ENCODE measurements at places on chromosomes 1 and 21.

- DNase-seq, result no peak
Measured at GRCh38 chr1:36883315-36883949, 150.9 kb downstream of the GRIK3 start.

DNA sequence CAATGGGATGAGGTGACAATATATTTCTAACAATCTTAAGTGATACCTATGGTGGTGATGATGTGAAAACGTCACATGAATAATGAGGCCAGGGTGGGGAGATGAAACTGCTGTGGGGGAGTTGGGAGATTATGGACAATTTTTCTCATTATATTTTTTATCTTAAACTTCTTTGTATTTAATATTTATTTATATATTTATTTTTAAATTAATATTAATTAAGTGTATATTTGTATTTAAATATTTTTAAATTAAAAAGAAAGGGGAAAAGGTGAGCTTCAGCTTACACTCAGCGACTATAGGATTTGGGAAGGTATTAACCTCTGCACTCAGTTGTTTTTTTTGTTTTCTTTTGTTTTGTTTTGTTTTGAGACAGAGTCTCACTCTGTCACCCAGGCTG is 158.7 kb downstream of the PSMG1 start:
- no peak for DNase-seq

GRCh38 chr1:179169616-179170467 is 59.6 kb downstream of the ABL2 start:
- peak; percentile 87 for DNase-seq

GRCh38 chr1:91821126-91821868 is 64.7 kb downstream of the TGFBR3 start:
- DNase-seq, result no peak

- peak; percentile 65 for DNase-seq
Measured at GRCh38 chr1:55284856-55285255, 69.7 kb upstream of the USP24 start.

DNA sequence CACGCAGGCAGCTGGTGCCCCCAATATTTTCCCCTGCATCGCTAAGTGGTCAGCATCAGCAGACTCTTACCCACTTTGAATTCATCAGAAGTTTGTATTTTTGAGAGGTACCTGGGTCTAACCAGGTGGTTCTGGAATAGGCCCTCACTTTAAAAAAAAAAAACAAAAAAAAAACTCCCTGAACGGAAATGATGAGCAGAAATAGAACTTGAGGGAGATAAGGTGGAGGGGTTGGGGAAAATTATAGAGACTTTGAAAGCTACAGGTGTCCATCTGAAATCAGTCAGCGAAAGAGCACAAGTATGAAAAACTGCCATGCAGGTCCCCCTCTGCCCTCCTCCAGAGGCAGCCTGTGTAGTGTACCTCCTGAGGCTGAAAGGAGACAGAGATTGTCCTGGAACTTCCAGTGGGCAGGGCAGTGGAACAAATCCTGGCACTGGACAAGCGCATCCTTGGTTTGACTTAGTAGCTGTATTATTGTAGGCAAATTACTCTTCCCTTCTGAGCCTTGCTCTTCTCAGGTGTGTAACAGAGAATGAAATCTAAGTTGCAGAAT is 1.2 kb downstream of the SLAMF7 start:
- no peak for DNase-seq

GRCh38 chr1:164630626-164631396 is 71.8 kb downstream of the PBX1 start:
- peak; percentile 66 for DNase-seq

DNA sequence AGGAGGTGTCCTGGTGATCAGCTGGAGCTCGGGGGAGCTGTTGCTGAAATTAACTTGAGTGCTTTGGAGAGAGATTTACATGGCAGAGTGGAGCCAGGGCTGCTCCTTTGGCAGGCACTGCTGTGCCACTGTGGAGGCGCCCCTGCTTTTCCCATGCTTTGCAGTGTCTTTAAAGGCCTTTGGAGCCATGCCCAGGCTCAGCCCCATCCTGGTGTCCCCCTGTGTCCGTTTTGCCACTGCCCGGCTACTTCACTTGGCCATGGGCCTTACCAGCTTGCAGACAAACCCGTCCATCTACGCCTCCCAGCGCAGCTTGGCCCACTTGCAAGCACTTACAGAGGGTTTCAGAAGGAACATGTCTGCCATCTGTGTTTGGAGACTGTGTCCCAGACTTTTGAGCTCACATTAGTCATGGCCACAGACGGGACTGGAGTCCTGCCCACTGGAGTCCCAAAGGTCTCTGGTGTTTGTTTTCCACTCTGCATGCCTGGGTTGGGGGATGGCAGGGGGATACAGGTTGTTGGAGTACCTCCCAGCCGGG is 18.2 kb upstream of the LAMTOR5 start:
- DNase-seq, result no peak

DNA sequence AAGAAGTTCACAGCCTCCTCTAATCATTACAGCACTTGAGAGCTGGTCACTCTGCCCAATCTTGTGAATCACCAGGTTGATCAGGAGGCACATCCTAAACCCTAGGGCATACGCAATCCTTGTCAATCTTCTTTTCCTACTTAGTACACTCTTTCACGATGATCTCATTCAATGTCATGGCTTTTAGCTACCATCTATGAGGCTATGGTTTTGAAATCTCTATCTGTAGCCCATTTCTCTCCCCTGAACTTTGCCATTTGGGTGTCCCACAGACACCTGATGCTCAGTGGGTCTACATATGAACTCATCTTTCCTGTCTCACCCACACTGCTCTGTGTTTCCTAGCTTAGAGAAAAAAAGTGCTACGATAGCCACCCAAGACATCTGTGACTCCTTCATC is 1.9 kb upstream of the MED18 start:
- peak; percentile 38 for DNase-seq

GRCh38 chr1:104467590-104467989 is 717.9 kb downstream of the AMY1C start:
- DNase-seq, result no peak

- DNase-seq, result no peak
Measured at GRCh38 chr1:224087286-224087794, 26.6 kb upstream of the FBXO28 start.

GRCh38 chr21:24832961-24833360 is 774.3 kb downstream of the MRPL39 start:
- DNase-seq, result no peak

- peak; percentile 78 for DNase-seq
Measured at GRCh38 chr1:98468111-98468717, 193.3 kb upstream of the SNX7 start.

DNA sequence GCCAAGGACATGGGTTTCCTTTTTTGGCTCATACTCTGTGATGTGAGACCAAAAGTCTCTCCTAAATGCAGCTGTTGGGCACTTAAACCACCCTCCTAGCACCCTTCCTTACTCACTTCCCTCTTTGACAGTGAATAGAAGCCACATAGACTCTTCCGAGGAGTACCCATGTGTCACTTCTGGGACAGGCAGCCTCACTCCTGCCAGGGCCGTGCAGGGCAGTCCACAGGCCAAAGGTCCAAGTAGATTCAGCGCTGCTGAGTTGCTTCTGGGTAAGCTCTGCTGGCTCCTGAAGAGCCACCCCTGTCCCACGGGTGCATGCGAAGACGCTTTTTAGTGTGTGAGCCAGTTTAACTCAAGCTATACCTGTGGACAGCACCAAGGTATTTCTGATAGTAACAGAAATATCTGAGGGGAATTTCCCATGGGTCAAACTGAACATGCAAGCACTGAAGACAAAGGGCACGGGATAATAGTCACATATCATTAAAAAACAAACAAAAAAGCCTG is 36.8 kb upstream of the BMP8B start:
- DNase-seq, result no peak

DNA sequence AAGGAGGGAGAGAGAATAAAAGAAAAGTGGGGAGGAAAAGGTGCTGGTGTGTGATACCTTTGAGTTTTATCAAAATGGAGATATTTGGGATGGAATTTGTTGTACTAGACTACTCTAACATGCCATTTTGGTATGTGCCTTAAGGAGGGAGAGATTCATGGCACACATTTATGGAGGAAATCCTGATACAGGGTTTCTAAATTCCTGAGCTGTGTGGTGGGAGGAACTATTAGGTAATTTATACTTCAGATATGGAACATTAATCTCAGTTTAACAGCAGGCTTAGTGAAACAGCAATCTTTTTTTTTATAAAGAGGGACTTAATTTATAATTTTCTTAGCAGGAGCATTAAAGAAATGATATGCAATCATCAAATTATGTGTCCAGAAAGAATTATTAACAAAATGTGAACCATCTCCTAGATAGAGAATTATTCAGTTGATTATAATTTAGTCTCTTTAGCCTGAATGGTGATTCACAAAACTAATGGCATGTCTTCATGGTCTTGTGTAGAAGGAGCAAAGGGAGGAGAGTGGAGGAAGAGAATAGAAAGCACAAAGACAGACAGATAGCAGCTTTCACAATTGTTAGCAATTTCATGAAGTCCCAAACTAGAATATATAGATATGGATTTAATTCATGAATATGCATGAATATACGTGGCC is 301.6 kb downstream of the HLX start:
- DNase-seq, result no peak

GRCh38 chr1:202844935-202845334 is 34.2 kb downstream of the PCAT6 start:
- no peak for DNase-seq

Data from fibroblast of mammary gland (primary cell).